CD4-positive, alpha-beta T cell treated with Interleukin-1 beta for 1 hour (primary cell): ENCODE measurements at places on chromosomes 5 and 9.
A peak's percentile ranks its signal among the peaks of the same experiment; 100 is the strongest.

- no peak for DNase-seq
Observed at GRCh38 chr5:124596595-124597421, 149.6 kb downstream of the ZNF608 start.

DNA sequence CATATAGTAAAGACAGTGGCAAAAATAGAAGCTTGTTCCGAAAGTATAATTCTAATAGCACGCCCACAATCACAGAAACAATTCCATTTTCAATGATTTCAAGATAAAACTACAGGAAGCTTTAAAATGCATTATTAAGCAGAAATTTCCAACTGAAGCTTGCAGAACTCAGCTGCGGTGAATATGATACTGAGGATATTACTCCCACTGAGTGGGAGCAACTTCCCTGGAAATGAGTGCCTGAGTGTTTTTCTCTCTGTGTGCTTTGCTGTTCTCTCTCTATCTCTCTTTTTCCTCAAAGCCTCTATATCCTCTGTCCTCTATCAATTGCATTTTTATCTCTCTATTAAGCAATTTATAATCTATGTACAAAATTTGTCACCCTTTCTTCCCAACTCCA, 187.5 kb upstream of the PRDM9 start:
- no peak for DNase-seq

DNA sequence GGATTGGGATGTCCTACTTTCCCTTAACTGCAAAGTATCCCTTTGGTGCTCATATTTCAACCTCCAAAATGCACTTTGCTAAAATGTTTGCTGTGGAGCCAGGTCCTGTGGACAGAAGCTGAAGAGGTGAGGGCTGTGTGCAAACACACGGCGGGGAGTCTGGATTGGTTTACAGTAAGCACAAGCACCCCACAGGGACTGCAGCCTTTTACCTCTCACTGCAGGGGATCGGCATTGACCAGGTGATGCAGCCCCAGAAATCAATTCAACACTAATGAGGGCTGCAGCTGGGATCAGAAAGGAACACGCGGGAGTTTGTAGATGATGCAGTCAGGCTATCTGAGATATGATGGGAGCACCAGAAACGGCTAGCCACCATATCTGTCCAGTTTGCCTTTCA, 450.9 kb downstream of the CCDC171 start:
- DNase-seq = no peak

DNA sequence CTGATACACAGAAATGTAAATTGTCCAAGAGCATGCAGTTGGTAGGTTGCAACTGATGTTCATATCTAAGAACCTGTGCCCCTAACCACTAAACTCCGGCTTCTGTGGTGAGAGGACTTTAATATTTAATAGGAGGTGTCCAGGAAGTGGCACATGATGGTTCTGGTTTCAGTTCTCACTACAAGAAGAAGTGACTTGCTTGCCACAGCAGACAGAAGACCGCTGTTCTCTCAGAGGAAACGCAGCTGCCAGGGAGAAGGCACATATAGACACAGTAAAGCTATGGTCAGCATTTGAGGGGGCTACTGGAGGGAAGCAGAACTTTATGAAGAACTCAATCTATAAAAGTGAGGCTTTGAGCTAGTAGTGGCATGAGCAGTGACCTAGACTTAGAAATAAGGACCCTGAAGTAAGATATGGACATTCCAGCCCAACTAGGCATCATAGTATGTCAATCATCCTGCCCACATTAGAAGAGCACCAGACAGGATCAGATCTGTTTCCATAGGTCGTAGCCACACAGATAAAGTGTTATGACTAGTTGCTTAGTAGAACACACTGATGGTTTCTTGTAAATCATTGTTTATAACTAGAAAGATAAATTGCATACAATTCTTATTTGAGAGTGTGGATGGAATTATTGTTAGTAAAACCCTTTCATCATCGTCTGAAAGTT, 36.4 kb upstream of the DAB2 start:
- peak; percentile 30 for DNase-seq

- DNase-seq = no peak
Observed at GRCh38 chr9:97645720-97646119, 12.1 kb downstream of the NCBP1 start.

- no peak for DNase-seq
Observed at GRCh38 chr9:96130970-96131369, 171.0 kb downstream of the HSD17B3 start.

GRCh38 chr9:119588874-119589744, 219.9 kb upstream of the BRINP1 start:
- DNase-seq = no peak
